Activated T-cell treated with anti-CD3 and anti-CD28 coated beads, Interleukin-2, amount 50 U/mL, for 24 hours (primary cell): ENCODE measurements at places on chromosomes 4 and X.

DNA sequence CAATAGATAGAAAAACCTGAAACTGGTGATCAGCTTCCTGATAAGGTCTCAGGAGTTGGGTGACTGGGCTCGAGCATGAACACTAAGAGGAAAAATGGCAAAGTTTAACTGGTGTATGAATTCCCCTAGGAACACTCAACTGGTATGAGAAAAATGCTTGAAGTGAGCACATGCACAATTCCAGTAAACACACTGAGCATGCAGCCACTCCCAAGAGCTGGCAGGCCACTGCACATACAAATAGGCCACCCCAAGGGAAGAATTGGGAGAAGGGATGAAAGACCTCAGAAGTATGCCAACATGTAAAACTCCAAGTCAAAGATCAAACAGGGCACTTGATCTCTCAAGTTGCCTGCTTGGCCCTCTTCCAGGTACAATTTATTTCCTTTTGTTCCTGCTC, 45.4 kb upstream of the GNPDA2 start:
- DNase-seq = no peak

- no peak for DNase-seq
Measured at GRCh38 chr4:95544113-95545103, 4.4 kb downstream of the UNC5C start.

DNA sequence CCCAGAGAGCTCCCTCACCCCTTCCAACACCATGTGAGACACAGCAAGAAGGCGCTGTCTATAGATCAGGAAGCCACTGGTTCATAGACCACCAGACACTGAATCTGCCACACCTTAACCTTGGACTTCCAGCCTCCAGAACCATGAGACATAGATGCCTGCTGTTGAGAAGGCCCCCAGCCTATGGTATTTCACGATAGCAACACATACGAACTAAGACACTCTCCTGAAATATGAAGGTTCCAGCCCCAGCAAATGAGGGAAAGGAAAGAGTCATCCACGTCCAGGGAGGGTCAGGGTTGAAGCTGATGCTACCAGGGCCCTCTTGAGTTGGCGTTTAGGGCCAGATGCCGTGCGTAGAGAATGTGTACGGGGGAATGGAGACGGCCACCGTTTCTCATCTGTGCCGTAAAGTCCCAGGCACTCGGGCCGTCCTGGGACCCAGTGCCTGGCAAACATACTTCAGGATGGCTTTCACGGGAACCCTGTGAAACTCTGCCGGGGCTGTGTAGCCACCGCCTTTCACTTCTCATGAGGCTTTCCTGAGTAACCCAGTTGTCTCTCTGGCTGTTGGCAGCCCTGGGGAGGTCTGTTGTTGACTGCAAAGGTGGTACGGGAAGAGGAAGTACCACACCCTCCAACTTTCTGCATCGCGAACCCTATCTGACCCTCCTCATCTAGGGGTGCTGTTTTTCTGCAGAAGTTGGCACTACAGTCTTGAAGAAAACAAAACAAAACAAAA, 17.7 kb upstream of the P2RY8 start:
- peak; percentile 46 for DNase-seq

DNA sequence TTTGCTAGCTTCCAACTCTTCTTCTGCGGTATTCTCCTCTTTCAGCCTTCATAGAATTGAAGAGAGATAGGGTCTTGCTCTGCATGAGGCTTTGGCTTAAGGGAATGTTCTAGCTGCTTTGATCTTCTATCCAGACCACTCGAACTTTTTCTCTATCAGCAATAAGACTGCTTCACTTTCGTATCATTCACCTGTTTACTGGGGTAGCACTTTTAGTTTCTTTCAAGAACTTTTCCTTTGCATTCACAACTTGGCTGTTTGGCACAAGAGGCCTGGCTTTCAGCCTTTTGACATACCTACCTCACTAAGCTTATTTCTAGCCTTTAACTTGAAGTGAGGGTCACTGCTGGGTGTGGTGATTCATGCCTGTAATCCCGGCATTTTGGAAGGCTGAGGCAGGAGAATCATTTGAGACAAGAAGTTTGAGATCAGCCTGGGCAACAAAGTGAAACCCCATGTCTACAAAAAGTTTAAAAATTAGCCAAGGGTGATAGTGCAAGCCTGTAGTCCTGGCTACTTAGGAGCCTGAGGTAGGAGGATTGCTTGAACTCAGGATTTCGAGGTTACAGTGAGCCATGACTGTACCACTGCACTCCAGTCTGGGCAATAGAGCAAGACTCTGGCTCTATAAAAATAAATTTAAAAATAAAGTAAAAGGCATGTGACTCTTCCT, 47.1 kb upstream of the HPGDS start:
- DNase-seq = no peak

- no peak for DNase-seq
Measured at GRCh38 chr4:88352062-88352740, 26.5 kb upstream of the HERC6 start.

DNA sequence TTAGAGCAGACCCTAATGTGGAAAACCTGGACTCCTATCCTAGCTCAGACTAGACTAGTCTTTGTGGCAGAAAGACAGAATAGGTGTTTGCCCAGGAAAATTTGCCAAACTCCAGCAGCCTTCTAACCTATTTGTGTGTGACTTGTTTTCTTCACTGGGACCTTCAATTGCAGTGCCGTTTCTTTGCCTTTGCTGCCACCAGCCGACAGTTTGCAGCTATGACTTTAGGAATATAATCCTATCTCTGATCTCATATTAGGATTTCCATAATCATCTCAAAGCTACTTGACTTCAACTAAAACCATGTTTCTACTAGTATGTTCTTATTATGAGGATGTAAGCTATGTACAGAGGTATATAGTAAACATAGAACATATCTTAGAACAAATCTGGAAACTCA, 60.2 kb upstream of the PGAM4 start:
- DNase-seq = no peak

- DNase-seq = no peak
Measured at GRCh38 chr4:123453061-123453680, 56.6 kb downstream of the SPRY1 start.

DNA sequence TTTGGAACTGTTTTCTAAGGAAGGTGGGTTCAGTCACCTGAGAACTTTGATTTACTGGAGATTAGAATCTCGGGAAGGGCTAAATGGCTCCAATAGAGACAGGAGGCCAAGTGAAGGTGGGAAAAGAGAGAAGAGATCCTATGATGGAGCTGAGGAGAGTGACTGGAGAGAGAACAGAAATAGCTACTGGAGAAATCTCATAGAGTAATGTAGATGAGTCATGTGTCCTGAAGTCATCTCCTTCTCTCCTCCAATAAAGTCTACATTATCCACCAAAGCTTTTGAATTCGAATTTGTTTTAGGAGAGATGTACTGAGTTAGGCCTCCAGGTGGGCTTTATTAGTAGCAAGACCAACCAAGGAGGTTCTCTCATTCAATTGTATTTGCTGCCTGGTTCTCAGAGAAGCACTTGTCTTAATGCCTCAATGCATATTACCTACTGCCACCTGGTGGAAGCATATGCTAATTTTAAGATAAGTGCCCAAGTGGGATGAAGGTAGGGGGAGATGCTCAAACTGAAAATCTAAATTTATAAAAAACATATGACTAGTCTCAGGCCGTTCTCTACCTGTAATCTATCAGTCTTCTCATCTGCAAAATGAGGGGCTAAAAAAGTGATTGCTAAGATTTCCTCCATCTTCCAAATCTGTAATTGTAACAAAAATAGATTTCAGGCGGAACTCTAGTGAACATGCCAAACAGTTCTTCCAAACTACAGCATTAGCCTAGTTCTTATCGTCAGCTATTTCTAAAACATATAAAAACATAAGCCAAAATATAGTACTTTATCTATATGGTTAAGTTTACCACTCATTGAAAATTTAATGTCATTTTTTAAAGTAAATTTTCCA, 24.4 kb downstream of the TXK start:
- no peak for DNase-seq

DNA sequence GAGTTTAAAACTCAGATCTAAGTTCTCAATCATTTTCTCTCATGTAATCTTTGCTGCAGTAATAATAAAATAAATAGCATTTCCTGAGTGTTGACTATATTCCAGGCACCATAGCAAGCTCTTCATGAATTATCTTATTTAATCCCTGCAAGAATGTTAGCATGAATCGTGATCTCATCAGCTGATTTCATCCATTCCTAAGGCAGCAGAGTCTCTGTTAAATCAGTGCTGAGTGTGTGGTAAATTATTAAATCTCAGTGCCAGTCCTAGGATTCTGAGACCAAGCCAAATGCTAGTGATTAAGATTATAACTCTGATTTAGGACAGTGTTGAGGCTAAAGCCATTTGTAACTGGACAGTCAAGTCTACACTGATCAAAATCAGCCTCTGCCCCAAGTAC, 240.3 kb upstream of the TAPT1 start:
- DNase-seq = no peak

DNA sequence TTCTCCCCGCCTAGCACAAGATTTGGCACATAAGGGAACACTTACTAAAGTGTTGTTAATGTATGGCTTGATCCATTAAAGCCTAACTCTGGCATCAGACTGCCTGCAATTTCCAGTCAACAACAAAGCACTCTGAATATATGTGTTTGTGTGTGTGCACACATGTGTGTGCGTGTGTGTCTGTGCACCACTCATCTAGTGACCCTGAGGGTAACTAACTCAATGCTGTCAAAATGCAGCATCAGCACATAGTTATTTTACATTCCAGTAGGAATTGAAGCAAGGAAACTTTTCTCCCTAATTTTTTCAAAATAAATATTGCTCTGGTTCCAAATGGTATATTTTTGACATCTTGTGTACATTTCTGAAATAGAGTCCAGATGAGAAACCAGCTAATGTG, 94.4 kb downstream of the SHROOM4 start:
- no peak for DNase-seq

- DNase-seq = no peak
Measured at GRCh38 chrX:147884958-147885357, 26.8 kb upstream of the FMR1 start.

DNA sequence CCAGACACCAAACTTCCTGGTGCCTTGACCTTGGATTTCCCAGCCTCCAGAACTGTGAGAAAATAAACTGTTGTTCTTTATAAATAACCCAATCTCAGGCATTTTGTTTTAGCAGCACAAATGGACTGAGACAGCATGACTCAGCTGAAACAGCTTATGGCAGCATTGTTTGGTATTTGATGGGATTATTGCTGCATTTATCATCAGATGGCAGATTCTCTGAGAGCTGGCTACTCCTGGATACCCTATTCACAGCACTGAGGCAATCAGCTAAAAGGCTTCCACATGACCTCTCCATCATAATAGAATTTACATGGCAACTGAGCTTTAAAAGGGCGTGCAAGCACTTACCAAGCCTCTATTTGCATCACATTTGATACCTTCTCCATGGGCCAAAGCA, 623.1 kb upstream of the CPEB2 start:
- DNase-seq = no peak

- no peak for DNase-seq
Measured at GRCh38 chrX:47849778-47850177, 13.1 kb downstream of the ZNF81 start.

GRCh38 chr4:126124818-126125217, 810.1 kb downstream of the FAT4 start:
- no peak for DNase-seq

DNA sequence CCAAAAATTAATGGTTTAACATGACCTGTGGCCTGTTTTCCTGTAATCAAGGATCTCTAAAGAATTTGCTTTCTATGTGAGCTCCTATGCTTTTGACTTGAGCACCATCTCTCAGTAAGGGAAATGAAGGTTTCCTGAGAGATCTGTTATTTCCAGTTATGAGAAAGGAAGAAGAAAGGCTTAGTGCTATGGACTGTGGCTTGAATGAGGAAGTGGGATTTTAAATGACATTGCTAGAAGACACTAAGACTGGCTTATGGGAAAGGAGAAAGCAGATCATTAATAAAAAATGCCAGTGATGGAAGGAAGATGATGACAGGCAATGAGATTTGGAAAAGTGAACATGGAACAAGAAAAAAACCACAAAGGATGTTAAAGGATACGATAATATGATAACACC, 285.4 kb downstream of the OPHN1 start:
- DNase-seq = no peak

DNA sequence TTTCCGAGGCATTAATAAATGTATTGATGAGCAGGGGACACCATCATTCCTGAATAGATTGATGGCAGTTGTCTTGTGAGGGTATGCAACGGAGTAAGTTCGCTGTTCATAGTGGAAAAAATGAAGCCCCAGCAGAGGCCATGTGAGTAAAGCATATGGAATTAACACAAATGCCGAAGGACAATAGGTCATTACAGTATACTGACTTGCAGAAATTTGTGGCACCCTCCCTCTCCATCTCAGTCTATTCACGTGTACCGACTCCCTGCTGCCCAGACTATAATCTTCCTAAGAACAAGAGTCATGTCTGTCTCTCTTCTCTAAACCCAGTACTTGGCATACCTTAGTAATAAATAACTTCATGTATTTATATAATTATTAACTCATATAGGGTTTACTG, 47.1 kb upstream of the PCDH10 start:
- DNase-seq = no peak

- no peak for DNase-seq
Measured at GRCh38 chr4:165765053-165765452, 108.0 kb upstream of the TLL1 start.

- no peak for DNase-seq
Measured at GRCh38 chrX:153905481-153906095, 1.1 kb downstream of the AVPR2 start.

GRCh38 chr4:69708211-69708610, 52.2 kb downstream of the SULT1B1 start:
- DNase-seq = no peak

GRCh38 chr4:99366491-99366890, 13.9 kb upstream of the ADH1C start:
- DNase-seq = no peak

DNA sequence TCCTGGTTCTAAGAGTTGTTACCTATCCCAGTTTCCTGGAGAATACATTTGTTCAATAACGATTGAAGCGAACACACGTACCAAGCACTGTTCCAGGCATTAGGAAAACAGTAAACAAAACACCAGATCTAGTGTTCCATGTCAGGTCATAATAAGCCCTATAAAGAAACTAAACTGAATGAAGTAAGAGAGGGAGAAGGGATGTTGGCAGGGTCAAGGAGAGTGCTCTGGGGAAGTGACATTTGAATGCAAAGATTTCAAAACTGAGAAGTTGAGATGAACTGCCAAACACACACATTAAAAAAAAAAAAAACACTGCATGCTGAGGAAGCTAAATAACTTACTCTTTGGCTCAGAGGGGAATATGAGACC, 14.4 kb upstream of the ENAM start:
- DNase-seq = no peak

GRCh38 chr4:137534516-137534915, 2.2 kb upstream of the PCDH18 start:
- no peak for DNase-seq

GRCh38 chrX:74284391-74284952, 19.5 kb upstream of the ZCCHC13 start:
- no peak for DNase-seq

DNA sequence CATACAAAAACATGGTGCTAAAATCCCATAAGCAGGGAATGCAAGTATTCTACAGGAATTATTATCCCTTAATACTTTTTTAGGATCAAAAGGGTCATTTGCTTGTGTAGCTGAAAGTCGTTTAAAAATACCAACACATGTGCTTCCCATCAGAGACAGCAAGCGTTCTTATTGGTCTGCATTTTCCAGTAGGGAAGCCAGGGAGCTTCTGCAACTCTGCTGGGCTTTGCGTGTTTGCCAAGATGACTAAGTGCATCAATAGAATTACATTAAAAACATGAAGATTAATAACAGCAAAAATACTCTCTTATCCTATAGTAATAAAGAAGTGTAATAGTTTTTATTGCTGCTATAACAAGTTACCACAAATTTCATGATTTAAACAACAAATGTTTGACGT, 111.2 kb downstream of the QDPR start:
- no peak for DNase-seq

GRCh38 chr4:83701041-83701440, 165.1 kb downstream of the GPAT3 start:
- no peak for DNase-seq
